DMS79 treated with DMSO at 0.1 percent for 48 hours (cell line): ENCODE measurements at places on chromosomes 11 and 22.

- DNase-seq, result no peak
Measured at GRCh38 chr11:13249992-13250391, 27.6 kb upstream of the BMAL1 start.

GRCh38 chr22:39603345-39603744 lies 32.8 kb downstream of the CACNA1I start:
- DNase-seq, result no peak

DNA sequence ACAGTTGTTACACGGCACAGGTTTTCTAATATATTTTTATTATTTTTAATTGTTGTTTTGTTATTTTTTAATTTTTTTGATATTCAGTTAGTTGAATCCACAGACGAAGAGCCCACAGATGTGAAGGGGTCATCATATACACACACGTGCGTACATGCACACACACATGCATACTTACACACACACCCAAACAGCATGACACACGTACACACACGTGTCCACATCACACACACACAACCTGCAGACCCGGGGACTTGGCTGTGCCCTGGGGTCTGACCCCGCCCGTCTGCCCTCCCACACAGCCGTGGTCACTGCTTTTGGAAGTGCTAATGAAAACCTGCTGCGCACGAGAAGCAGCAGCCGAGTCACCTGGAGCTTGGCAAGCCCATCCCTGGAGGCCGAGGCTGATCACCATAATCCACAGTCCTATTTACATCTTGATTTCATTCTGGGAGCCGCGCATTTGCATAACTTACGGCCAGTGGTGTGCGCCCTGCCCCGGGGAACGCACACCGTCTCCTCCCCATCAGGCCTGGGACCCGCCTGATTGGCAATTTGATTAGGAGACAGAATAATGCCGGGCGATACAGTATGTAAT lies 110.3 kb downstream of the BRD1 start:
- DNase-seq, result no peak

DNA sequence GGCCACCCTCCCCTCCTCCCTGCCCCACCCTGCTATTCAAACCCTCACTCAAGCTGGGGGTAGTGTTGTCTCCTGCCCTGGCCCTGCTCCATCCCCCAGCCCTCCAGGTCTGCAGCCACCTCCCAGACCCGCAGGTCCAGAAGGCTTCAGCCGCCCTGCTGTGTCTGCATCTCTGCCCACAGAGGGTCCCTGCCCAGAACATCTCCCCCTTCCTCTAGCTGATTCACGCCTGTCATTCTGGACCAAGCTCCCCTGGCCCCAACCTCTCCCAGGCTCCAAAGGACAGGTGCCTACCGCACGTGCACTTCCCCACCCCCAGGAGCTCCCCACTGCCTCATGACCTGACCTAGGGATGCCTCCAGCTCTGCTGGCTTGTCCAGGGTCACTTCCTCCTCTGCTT lies 16.0 kb upstream of the SHISAL1 start:
- DNase-seq, result no peak

DNA sequence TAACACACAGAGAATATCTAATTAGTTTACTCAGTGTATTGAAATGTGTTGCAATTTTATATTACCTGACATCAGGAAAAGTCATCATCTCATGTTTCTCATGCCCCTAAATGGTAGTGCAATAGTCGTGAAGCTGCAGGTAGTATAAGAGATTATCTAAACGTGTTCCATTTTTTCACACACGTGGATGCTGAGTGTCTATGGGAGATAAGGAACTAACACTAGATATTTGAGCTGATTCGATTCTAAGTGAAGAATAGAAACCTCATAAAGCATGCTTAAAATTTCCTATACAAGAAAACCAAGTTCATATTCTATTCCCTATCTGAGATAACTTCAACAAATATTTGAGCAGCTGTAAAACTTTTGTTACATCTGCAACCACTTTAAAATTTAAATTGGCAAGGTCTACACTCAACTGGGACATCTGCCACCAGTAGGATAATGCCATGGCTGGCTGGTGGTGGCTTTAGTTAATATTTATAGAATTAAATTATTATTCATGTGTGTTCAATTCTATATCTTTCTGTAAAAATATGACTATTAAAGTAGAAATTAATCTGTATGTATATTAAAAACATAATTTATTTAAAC lies 388.8 kb downstream of the LUZP2 start:
- no peak for DNase-seq

DNA sequence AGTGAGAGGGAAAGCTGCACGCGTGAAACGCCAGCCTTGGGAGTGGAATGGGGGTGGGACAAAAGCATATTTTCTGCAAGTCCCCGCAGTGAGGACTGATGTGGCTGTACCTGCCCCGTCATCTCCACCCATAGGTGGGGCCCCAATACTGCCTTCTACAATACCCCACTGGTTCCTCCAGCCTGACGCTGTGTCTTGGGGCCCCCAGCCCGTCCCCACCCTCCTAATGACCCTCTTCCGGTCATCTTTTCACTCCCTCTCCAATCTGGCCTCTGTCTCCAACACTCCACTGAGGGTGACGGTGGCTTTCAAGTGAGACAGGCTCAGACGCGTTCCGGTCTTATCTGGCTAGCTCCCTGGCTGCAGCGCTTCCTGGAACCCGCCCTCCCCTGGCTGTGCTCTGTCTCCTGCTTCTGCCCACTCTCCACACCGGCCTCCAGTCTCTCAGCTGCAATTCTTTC lies 104.2 kb downstream of the MICAL3 start:
- DNase-seq, result peak; percentile 28

DNA sequence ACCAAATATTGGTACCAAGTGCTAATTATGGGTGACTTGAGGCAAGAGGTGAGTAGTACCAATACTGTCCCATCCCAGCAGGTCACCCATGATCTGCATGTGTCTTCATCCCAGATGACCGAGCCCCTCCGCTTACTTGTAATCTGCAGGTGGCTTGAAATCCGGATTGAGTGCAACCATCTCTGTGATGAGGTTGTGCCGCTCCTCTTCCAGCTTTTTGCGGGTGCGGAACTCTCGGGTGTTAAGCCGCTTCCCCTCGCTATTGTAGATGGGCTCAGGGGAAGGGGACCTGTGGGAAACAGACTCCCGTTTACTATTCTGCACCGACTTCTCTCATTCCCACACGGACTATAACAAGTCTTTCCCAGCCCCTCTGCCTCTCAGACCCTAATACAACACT lies 8.2 kb downstream of the SF1 start:
- DNase-seq, result no peak

DNA sequence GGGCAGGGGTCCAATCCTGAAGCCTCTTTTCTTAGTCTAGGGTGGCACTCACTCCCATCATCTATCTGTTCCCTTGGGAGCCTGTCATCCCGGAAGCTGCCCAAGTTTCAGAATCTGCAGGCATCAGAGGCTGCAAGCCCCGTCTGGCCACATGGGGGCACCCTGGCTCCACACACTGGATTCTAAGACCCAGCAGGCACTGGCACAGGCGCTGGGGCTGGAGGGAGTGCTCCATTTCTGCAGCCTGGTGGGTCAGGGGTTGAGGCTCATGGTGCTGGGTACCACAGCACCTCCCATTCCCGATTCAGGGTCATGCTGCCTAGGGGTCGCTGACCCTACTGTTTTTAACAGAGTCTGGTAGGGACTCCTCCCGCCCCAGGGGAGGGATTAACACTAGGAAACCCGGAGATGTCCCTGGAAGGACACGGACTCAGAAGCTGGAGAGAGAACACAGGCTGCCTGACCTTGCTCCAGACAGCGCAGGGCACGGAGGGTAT lies 243.9 kb upstream of the SYN3 start:
- DNase-seq, result no peak

DNA sequence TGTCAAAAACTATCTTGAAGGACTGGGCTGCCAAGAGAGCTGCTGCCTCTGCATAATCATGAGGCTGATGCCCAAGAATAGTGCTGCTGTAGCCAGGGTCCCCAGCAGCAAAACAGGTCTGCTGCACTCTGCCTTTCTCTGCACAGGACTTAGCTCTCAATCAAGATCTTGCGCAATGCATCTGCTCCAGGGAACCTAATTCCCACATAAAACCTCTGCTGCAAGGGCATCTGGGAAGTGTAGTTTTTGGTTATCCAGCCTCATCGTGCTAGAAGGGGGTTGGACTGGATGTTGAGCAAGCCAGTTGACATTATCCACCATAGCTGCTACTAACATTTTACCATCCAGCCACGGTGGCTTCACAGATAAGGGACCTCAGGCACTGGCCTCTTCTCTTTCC lies 192.7 kb downstream of the C11orf91 start:
- no peak for DNase-seq

- no peak for DNase-seq
Measured at GRCh38 chr11:21415606-21416005, 746.2 kb downstream of the NELL1 start.

GRCh38 chr11:68683536-68684384 lies 584 bp upstream of the GAL start:
- DNase-seq, result no peak

DNA sequence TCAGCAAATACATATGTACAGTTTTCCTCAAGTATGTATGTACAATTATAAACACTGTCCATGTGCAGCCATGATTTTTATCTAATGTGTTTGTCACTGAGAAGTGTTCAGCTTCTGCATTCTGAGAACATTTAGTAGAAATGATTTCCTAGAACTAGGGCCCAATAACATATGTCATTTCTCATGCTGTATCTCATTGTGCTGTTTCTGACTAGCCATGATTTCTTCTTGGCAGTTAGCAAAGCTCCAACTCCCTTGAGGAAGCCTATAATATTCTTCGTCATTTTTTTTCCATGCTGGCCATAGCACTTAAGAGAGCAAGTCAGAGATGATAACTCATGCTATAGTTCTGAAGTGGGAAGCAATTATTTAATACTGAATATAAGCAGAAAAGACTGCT lies 187.8 kb downstream of the DDX10 start:
- no peak for DNase-seq

DNA sequence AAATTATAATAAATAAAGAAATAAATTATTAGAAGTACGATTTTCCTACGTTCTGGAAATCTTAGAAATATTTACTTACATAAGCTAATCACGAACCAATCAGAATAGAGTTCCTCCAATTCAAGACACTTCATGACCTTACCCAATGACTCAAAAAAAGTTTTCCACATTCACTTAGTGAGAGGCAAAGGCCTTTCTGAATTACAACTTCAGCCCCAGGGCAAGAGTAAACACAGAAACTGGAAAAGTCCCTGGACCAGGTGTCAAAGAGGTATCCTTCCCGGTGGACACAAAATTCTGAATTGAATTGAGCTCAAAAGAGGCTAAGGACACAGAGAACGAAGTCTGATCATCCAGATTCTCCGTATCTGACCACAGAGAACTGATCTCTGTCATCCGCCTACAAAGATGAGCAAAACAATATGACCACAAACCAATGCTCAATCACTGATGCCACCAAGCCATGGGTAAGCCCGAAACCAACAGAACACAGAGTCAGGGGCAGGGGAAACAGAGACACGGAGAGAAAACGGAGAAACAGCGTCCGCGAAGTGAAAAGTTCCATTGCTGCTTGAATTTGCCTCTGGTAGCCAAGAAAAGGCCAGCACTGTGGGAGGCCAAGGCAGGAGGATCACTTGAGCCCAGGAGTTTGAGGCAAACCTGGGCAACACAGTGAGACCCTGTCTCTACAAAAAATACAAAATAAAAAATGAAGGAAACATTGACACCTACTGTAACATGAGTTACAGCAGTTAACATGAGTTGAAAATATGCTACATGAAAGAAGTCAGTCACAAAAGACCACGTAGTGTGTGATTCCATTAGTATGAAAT lies 6.8 kb downstream of the BID start:
- DNase-seq, result no peak

GRCh38 chr11:115580416-115580815 lies 76.2 kb upstream of the CADM1 start:
- peak; percentile 76 for DNase-seq

DNA sequence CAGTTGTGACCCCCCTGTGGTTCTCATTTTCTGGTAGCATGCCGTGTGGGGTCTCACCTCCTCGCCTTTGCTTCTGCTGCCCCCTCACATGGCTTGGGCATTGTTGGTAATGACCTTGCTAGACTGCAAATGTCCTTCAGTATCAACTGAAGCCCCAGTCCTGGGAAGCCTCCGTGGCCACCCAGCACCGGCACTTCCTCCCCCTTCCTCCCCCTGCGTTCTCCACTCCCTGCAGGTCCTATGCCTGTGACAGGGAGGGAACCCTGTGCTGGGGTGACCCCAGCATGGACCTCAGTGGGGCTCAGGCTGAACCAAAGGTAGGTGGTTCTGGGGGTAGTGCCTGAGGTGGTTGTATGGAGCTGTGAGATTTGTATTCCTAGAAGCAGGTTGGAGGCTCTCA lies 5.9 kb downstream of the ST3GAL4 start:
- DNase-seq, result no peak

GRCh38 chr11:1998290-1998689 lies 648 bp upstream of the H19 start:
- DNase-seq, result no peak
